ENCODE measurements at places on chromosomes 3 and 15.

- DNase-seq: no peak
Measured at GRCh38 chr3:109026821-109027220, 73.1 kb upstream of the GUCA1C start.

GRCh38 chr15:58568157-58568571 is 136.4 kb downstream of the LIPC start:
- DNase-seq: no peak

DNA sequence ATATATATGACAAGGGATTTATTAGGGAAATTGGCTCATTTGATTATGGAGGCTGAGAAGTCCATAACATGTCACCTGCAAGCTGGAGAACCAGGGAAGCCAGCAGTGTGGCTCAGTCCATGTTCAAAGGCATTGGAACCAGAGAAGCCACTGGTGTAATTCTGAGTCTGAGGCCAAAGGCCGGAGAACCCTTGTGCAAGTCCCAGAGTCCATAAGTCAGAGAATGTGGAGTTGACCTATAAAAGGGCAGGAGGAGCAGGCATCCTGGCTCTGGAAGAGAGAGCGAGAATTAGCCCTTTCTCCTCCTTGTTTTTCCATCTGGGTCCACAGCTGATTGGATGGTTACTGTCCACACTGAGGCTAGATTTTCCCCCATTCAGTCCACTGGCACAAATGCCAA is 319.8 kb downstream of the IGSF11 start:
- DNase-seq: no peak

- DNase-seq: no peak
Measured at GRCh38 chr15:72197041-72197459, 537 bp downstream of the GRAMD2A start.

DNA sequence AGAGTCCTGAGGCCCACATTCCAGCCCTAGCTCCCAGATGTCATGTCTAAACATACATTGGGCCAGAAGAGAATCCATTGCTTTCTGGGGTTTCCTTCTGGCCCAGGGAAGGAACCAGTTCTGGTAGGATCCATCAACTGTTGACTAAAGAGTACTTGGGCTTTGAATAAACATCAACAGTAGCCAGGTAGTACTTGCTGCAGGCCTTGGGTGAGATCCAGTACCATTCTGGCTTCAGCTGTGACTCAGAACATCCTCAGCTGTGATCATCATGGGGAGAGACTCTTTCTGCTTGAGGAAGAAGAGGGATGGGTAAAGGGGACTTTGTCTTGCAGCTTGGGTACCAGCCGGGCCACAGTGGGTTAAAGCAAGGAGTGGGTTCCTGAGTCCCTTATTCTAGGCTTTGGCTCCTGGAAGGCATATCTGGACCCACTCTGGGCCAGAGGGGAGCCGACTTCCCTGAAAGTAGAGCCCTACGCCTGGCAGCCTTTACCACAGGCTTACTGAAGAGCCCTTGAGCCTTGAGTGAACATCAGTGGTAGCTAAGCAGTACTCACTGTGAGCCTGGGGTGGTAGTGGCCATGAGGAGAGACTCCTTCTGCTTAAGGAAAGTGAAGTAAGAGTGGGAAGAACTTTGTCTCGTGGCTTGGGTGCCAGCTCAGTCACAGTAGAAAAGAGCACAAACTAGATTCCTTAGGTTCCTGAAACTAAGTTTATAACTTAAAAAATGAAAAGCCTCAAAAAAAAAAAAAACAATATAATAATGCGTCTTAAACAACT is 128.3 kb downstream of the GOLIM4 start:
- no peak for DNase-seq

DNA sequence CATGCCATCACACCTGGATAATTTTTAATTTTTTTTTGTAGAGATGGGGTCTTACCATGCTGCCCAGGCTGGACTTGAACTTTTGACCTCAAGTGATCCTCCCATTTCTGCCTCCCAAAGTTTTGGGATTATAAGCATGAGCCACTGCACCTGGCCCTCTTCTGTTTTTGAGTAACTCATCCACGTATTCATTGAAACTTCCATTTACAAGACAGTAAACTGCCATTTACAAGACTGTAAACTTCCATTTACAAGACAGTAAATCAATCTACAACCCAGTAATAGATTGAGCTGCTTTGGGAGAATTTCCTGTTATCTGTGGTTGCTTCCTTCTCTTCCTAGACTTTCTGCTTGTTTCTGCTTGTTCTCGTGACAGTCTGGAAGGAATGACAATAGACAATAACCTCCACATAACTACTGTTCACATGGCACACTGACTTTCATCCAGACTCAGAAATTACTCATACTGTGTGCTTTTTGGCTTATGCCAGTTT is 114.7 kb upstream of the CCNL1 start:
- DNase-seq: no peak

DNA sequence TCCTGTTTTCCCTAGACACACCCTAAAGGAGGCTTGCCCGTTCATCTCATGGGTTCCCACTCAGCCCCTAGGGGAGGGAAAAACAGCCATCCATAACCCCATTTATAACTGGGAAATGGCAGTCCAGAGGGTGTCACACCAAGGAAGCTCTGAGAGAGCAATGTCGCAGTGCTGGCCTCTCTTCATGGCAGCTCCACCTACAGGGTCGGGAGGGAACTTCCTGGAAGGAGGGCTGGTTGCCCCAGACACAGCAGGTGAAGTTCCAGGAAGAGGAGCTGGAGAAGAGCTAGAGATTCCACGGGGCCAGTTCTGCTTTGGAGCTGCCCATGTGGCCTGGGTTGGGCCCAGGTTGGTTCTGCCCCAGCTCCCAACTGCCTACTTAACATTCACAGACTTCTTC is 22.3 kb upstream of the LINGO1 start:
- no peak for DNase-seq

DNA sequence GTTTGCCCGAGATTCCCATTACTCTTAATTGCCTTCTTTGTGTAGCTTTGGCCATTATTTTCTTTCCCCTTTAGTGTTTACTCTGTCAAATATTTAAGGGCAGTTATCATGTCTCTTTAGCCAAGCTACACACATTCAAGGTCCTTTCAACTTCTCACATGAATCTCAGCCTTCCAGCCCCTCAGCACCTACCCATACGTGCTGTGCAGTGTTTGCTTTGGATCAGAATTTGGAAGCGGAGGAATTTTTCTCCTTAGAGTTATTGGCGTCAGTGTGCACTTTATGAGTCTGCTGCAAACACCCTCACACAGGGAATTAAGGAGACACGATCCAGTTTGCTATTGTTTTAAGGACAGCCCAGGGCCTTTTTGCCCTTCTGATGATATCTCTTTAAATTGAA is 231.6 kb downstream of the CACNA2D3 start:
- DNase-seq: no peak

DNA sequence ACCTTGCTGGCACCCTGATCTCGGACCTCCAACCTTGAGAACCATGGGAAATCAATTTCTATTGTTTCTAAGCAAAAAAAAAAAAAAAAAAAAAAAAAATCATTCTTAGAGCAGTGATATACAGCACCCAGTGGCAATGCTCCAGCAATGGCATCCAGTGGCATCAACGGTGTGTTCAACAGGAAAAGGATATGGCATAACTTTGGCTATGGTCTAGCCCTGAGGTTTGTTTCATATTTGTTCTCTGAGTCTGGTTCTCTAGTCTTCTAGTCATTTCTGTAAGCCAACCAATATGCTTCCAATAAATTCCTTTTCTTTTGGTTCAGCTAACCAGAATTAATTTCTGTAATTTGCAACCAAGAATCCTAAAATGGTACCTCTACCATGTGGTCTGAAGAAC is 19.2 kb downstream of the DENND4A start:
- DNase-seq: no peak
